ENCODE measurements at places on chromosomes 7 and 10.

DNA sequence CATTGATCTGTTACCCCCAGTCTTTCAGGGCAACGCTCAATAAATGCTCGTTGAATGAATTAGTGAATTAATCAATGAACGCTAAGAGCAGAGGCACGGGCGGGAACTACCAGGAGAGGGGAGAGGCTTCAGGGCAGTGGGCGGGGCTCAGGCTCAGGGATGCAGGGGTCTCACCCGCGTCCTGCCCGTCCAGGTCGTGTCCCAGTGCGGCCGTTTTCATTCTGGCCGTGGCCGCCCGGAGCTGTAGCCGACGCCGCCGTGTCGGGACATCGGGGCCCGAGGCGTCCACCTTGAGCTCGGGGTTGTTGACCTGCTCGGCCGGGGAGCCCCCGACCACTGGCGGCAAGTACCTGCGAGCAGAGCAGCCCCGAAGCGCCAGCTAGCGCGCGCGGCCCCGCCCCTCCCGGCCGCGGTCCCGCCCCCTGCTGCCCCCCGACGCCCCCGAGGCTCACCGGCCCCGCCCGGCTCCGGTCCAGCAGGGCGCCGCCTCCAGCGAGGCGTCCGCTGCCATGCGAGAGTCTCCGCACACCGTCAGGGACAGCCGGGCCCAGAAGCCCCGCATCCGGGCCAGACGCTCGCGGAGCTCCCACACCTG is 2.8 kb upstream of the GAL3ST4 start:
- DNase-seq: no peak

GRCh38 chr7:2725178-2726105 is 37.4 kb downstream of the AMZ1 start:
- DNase-seq: no peak

DNA sequence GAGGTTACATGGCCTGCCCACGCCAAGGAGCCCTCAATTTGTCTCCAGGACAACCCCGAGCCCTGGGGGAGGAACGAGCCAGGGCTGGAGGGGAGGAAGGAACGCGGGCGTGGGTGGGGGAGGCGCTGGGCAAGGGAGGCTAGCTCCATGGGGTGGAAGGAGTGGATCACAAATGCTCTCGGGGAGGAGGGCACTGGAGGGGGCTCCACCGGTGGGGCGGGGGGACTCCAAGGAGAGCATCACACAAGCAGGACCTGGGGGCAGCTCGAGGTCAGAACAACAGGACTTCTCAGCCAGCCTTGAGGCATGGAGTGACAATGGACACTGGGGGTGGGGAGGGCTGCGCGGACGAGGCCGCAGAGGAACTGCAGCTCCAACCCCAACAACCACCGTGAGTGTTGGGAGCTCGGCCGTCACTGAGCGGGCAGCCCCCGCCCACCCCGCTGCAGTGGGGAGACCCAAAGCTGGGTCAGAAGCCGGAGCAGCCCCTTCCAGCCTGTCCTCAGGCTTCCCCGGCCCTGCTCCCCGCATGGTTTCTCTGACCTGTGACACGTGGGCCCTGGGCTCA is 41.1 kb downstream of the STK32C start:
- DNase-seq: no peak

- DNase-seq: no peak
Measured at GRCh38 chr7:64892116-64892515, 11.0 kb upstream of the ZNF273 start.

DNA sequence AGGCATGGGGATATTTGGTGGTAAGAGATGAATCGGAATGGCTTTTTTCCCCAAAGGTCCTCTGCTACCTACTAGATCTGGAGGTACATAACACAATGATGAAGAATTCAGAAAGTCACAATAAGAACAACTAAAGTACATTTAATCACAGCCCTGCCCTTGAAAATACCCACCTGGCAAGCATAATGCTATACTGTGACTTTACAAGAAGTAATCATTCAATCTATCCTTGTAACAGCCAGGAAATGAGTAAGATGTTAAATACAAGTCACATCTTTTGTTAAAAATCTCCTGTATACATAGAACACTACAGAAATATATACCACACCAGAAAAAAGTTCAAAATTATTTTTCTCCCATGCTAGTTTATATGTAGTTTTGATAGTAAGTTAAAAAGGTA is 108.3 kb upstream of the ABCB5 start:
- no peak for DNase-seq

- DNase-seq: no peak
Measured at GRCh38 chr7:121020249-121020988, 31.9 kb downstream of the CPED1 start.

DNA sequence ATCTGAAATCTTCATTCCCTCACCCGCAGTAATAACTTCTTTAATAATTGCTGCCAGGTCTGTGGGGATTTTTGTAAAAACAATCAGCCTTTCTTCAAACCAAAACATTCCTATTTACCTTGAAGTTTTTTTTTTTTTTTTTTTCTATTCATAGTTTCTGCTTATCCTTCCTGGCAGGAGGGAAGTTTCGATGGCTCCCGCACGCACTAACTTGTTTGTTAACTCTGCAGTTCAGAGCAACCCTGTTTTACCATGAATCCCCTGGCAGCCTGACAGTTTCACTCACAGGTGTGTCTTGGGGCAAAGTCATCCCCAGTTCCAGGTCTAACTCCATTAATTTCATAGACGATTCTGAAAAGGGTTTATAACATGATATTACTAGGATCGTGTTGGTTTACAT is 149.3 kb downstream of the KLF6 start:
- DNase-seq: no peak

GRCh38 chr7:22438994-22439393 is 61.0 kb downstream of the STEAP1B start:
- no peak for DNase-seq

DNA sequence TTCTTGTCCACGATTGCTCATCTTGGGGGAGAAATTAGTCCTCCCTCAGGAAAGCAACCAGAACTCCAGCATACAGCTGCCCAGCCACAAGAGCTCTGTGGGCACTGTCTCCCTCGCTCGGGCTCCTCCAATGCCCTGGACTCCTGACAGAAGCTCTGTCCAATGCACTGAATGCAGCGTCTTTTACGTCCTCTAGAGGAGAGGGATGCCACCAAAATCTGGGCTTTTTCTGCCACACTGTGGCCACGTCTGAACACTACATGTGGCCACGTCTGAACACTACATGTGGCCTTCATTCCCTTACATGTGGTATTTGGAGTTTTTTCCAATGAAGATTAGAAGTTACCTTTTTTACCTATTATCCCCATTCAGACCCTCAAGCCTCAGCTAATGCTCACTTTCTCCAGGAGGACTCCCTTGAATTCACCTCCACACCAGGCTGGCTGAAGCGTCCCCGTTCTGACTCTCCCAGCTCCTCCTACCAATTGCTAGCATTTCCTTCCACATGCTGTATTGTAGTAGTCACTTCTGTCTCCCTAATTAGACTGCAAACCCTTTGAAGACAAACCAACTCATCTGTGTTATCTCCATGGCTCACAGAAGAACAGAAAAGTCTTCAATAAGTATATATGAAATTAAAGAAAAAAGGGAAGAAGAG is 134.3 kb upstream of the PDE1C start:
- DNase-seq: peak; percentile 41

DNA sequence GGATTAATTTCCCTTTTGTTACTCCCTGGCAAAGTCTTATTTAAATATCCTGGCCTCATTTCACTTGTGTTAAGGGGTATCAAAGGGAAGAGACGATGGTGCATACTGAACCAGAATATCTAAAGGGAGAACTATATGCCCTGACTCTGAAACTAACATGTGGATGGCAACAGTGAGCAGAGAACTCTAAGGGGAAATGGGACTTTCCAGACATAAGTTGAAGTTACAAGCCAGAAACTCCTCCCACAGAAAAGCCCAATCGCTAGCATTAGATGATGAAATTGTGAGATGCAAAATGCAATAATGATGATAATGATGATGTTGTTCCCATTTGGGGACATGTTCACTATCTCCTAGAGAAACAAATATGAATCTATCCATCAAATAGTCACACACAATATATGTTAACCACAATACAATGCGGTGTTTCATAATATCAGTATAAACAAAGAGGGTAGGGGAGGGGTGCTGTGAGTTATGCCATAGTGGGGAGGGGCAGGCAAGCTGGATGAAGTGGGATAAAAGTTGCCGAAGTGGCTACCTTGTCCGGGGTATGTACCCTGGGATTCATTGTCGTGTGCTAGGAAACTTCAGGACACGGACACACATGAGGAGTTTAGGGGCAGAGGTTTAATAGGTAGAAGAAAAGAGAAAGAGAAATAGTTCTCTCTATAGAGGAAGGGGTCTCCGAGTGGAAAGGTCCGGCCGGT is 37.1 kb downstream of the TMEM229A start:
- DNase-seq: no peak

DNA sequence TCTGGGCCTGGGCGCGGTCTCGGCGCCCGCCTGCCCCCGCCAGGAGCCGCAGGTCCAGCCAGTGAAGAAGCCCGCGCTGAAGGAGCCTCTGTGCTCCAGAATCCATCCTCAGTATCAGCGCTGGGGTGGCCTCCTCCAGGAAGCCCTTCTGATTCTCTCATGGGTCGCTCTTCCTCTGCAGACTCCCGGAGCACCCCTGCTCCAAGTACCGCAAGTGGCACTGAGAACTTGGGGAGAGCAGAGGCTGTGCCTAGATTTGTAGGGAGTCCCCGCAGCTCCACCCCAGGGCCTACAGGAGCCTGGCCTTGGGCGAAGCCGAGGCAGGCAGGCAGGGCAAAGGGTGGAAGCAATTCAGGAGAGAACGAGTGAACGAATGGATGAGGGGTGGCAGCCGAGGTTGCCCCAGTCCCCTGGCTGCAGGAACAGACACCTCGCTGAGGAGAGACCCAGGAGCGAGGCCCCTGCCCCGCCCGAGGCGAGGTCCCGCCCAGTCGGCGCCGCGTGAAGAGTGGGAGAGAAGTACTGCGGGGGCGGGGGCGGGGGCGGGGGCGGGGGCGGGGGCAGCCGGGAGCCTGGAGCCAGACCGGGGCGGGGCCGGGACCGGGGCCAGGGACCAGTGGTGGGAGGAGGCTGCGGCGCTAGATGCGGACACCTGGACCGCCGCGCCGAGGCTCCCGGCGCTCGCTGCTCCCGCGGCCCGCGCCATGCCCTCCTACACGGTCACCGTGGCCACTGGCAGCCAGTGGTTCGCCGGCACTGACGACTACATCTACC is at the start of gene ALOX5:
Gene ALOX5, plus strand, starts transcription at position 641 of the 774 bp plus-strand sequence. Its CDS starts 64 bp downstream, at position 705.
- DNase-seq: no peak

DNA sequence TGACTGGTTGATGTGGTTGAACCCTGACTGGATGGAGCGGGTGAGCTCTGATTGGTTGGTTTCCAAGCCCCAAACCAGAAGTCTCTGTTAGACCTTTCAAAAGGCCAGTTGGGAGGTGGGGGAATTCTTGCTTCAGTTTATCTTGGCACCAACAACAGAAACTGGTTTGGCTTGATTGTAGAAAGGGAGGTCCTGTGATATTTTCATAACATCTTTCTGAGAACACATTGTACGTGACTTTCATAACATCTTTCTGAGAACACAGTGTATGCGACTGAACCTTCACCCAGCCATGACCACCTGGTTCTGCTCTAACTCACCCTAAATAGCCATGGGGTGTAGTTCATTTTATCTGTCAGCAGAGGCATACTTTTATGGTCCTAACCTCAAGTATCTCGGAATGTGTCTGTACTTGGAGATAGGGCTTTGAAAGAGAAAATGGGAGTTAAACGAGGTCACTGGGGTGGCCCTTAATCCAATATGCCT is 88.3 kb downstream of the GALNT17 start:
- no peak for DNase-seq

- no peak for DNase-seq
Measured at GRCh38 chr10:62414359-62414758, 40.2 kb downstream of the ZNF365 start.

DNA sequence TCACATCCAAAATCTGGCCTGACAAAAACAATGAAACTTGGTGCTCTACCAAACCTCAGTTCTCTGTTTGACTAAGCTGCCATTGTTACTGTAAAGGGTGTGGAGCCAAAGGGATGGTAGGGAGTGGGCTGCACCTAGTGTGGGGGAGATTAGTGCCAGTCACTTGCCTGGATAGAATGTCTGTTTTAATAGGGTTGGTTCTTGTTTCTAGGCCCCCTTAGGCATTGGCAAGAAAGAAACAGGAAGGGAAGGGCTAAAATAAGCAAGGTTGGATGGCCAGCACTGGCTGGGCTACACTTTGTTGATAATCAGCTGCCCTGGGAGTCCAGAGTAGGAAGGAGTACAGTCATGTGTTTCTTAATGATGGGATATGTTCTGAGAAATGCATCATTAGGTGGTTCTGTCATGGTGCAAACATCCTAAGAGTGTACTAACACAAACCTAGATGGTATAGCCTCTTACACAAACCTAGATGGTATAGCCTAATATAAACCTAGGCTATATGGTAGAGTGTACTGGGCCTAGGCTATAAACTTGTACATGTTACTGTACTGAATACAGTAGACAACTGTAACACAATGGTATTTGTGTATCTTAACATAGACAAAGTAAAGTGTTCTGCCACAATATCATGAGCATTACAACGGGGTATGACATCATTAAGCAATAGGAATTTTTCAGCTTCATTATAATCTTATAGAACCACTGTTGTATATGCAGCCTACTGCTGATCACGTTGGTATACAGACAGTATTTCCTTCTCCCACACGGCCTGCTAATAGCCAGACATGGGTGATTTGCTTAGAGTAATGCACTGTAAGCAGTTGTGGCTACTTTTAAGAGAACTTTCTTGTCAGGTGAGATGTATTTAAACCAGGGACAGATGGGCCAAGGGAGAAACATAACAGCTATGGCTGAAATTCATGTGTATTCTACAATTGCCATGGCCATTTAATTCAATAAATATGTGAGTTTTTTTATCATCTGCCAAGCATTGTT is 15.4 kb downstream of the BBIP1 start:
- DNase-seq: no peak

GRCh38 chr10:11670381-11670780 is 58.9 kb upstream of the USP6NL start:
- no peak for DNase-seq

GRCh38 chr10:126097558-126098225 is 201.3 kb downstream of the FANK1 start:
- DNase-seq: no peak

- no peak for DNase-seq
Measured at GRCh38 chr7:28065721-28066285, 114.8 kb downstream of the JAZF1 start.

DNA sequence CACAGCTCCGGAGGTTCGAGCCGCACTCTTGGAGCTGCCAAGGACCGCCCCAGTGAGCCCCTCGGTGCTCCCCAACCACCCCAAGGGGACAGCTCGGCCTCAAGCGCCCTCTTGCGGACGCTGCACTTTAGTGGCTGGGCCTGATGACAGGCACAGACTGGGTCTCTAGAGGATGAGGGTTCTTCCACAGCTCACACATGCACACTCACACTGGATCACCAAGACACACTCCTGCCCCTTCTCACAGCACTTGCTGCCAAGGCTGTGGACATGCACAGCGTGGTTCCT is 2.1 kb downstream of the RET start:
- no peak for DNase-seq

Measured in AG04450 (cell line).